ENCODE measurements at places on chromosomes 6 and 20. TPM values are rescaled to one million over a fixed set of nuclear protein-coding genes. Genes with fewer than 3 reads are reported as not detected.

GRCh38 chr6:156662025-156662445, 115.1 kb upstream of the ARID1B start:
- peaks cover 13% of the 10 kb centered on the region for H3K4me1 ChIP-seq
- H3K4me3 ChIP-seq: peak overlapping the region; percentile 55
- no peaks in the 10 kb centered on the region for H3K36me3 ChIP-seq

DNA sequence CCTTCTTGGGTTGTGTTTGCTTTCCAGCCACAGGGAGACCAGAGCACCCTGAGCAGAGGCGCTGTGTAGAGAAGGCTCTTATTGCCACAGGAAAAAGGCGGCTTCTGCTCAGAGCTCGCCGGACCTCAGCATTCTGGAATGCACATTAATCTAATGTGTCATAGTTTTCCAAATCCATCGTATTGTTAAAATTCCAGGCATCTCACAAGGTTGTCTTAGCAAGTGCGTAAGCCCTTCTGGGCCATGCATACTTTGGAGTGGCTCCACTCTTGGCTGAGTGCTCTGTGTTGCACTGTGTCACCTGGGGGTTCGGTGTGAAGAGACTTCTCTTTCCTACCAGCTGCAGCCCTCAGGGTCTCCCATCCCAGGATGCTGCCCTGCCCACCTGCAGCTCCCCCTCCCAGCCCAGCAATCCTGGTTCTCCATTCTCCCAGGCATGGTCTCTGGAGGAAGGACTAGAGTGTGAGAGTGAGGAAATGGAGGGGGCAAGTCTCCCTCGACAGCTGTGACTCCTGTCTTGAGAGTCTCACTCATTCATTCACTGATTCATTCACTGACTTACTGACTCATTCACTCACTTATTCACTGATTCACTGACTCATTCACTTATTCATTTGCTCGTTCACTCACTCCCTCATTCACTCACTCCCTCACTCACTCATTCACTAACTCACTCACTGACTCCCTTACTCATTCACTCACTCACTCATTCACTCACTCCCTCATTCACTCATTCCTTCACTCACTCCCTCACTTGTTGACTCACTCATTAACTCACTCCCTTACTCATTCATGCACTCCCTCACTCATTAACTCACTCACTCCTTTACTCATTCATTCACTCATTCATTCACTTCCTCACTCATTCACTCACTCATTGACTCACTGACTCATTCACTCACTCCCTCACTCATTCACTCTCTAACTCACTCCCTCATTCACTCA, 83.7 kb upstream of the MPC1 start:
- H3K4me1 ChIP-seq: peaks cover 23% of the 10 kb centered on the region
- no peaks in the 10 kb centered on the region for H3K36me3 ChIP-seq
- H3K27ac ChIP-seq: peak overlapping the region; percentile 85

- H3K4me1 ChIP-seq: peaks cover 30% of the 10 kb centered on the region
- H3K27ac ChIP-seq: peak overlapping the region; percentile 68
- H3K36me3 ChIP-seq: peaks cover 19% of the 10 kb centered on the region
- no peak for DNase-seq
These were observed 16.9 kb downstream of the RARS2 start for GRCh38 chr6:87572883-87573282.

DNA sequence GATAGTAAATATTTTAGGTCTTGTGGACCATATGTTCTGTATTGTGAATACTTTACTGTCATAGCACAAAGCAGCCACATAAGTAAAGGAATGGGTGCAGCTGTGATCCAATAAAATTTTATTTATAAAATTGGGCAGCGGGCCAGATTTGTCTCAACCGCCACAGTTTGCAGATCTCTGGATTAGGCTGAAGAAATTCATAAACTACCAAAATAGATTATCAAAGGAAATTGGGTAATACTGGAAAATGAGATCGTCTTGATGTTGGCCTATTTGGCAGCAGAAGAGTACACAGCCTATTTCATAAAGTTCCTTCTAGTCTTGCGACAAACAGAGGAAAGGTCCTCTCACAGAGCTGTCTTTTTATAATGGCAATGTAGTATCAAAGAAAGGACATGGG, 69.8 kb downstream of the DZANK1 start:
- no peaks in the 10 kb centered on the region for H3K27me3 ChIP-seq
- no peak overlapping the region for H3K27ac ChIP-seq
- H3K4me1 ChIP-seq: peaks cover 5% of the 10 kb centered on the region

GRCh38 chr6:41226752-41227151, 1.4 kb upstream of the TREML4 start:
- peaks cover 89% of the 10 kb centered on the region for H3K27me3 ChIP-seq
- no peak overlapping the region for H3K27ac ChIP-seq
- no peak for DNase-seq
- H3K4me1 ChIP-seq: peaks cover 9% of the 10 kb centered on the region
- no peaks in the 10 kb centered on the region for H3K36me3 ChIP-seq

DNA sequence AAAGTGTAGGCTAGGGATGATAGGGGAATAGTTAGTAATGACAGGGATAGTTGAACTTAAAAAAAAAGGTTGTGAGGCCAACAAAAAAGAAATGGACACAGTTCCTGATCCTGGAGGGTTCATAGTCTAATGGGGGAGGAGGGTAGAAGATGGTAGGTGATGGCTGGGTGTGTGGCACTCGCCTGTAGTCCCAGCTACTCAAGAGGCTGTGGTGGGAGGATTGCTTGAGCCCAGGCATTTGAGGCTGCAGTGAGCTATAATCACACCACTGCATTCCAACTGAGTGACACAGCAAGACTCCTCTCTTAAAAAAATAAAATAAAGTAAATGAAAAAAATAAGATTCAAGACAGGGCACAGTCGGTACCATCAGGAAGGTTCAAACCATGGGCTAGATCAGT, 2.4 kb upstream of the MICB start:
- H3K36me3 ChIP-seq: peaks cover 1% of the 10 kb centered on the region
- H3K27me3 ChIP-seq: peaks cover 89% of the 10 kb centered on the region
- H3K4me1 ChIP-seq: peaks cover 30% of the 10 kb centered on the region
- H3K4me3 ChIP-seq: no peak overlapping the region

DNA sequence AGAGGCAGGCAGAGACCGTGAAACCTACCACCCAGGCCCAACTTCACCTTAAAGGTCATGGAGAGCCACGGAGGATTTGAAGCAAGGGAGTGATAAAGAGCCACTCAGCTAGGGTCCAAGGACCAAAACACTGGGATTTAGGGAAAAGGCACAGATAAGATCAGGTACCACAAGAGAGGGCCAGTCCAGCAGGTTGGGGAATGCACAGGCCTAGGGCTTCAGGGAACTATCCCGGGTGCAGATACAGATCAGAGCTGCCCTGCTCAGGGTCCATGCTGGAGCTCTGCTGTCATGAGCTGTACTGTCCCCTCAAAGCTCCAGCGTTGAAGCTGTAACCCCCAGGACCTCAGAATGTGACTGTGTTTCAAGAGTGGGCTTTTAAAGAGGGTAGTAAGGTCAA, 16.9 kb downstream of the SLC22A23 start:
- peaks cover 15% of the 10 kb centered on the region for H3K36me3 ChIP-seq
- no peaks in the 10 kb centered on the region for H3K27me3 ChIP-seq
- H3K4me3 ChIP-seq: no peak overlapping the region

GRCh38 chr6:46035242-46035641, 19.6 kb upstream of the CLIC5 start:
- no peak overlapping the region for H3K4me3 ChIP-seq
- H3K36me3 ChIP-seq: no peaks in the 10 kb centered on the region
- H3K4me1 ChIP-seq: peaks cover 2% of the 10 kb centered on the region
- peaks cover 4% of the 10 kb centered on the region for H3K27me3 ChIP-seq
- DNase-seq: no peak

GRCh38 chr6:157029980-157030690, 253.0 kb downstream of the ARID1B start:
- H3K36me3 ChIP-seq: peaks cover 14% of the 10 kb centered on the region
- no peak overlapping the region for H3K27ac ChIP-seq
- H3K4me3 ChIP-seq: no peak overlapping the region
- no peak for DNase-seq
- H3K27me3 ChIP-seq: no peaks in the 10 kb centered on the region

GRCh38 chr6:111707773-111708172, 102.1 kb upstream of the TRAF3IP2 start:
- H3K36me3 ChIP-seq: peaks cover 7% of the 10 kb centered on the region
- no peak overlapping the region for H3K4me3 ChIP-seq
- no peak for DNase-seq
- no peak overlapping the region for H3K27ac ChIP-seq
- peaks cover 32% of the 10 kb centered on the region for H3K4me1 ChIP-seq

- no peak for DNase-seq
- peaks cover 13% of the 10 kb centered on the region for H3K27me3 ChIP-seq
- H3K4me1 ChIP-seq: no peaks in the 10 kb centered on the region
- no peaks in the 10 kb centered on the region for H3K36me3 ChIP-seq
- no peak overlapping the region for H3K4me3 ChIP-seq
These were observed 437.8 kb downstream of the CDH26 start for GRCh38 chr20:60395991-60396390.

- no peaks in the 10 kb centered on the region for H3K27me3 ChIP-seq
- no peak for DNase-seq
- no peaks in the 10 kb centered on the region for H3K36me3 ChIP-seq
- no peak overlapping the region for H3K27ac ChIP-seq
- peaks cover 5% of the 10 kb centered on the region for H3K4me1 ChIP-seq
These were observed 347.8 kb upstream of the PLCB4 start for GRCh38 chr20:8721098-8721497.

- no peak for DNase-seq
- peaks cover 23% of the 10 kb centered on the region for H3K4me1 ChIP-seq
- peaks cover 10% of the 10 kb centered on the region for H3K27me3 ChIP-seq
- H3K36me3 ChIP-seq: peaks cover 5% of the 10 kb centered on the region
These were observed 2.0 kb downstream of the SPAG4 start for GRCh38 chr20:35617397-35618262.

DNA sequence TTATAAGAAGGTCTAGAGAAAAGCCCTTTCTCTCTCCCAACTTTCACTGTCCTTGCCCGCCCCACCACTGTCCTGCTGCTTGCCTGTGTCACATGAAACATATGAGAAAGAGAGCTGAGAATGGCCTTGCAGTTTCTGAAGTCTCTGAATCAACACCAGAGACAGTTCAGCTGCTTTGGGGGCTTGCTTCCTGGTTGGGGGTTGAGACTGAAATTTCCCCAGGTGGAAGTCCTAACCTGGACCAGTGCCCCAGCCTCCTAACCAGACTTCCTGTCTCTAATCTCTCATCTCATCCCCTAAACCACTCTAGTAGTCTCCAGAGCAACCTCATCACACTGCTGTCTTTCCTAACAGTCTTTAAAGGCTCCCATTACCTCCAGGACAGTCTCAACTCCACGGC, 10.7 kb downstream of the TRAM2 start:
- H3K36me3 ChIP-seq: no peaks in the 10 kb centered on the region
- H3K27ac ChIP-seq: no peak overlapping the region
- no peaks in the 10 kb centered on the region for H3K27me3 ChIP-seq
- no peak overlapping the region for H3K4me3 ChIP-seq
- DNase-seq: no peak
- peaks cover 29% of the 10 kb centered on the region for H3K4me1 ChIP-seq

DNA sequence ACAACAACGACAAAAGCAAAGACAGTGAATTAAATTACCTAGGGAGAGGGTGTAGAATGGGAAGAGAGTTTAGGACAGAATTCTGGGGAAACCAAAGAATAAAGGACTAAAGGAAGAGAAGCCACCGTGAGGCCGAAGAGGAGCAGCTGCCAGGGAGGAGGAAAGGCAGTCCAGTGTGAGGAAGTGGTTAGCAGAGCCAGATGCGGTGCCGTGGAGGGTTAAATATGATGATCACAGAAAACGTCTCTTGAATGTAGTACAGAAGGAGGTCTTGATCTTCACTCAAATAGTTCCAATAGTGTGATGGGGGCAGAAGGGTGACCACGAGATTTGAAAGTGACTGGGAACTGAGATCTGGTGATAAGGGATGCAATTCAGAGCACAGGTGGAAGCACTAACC, 67.7 kb downstream of the TMEM244 start:
- no peak overlapping the region for H3K27ac ChIP-seq
- no peak overlapping the region for H3K4me3 ChIP-seq
- H3K36me3 ChIP-seq: no peaks in the 10 kb centered on the region
- peaks cover 7% of the 10 kb centered on the region for H3K4me1 ChIP-seq
- DNase-seq: no peak

- DNase-seq: no peak
- H3K4me3 ChIP-seq: no peak overlapping the region
- H3K36me3 ChIP-seq: no peaks in the 10 kb centered on the region
- no peak overlapping the region for H3K27ac ChIP-seq
- H3K27me3 ChIP-seq: no peaks in the 10 kb centered on the region
These were observed 222.3 kb downstream of the IBTK start for GRCh38 chr6:82025271-82025670.

DNA sequence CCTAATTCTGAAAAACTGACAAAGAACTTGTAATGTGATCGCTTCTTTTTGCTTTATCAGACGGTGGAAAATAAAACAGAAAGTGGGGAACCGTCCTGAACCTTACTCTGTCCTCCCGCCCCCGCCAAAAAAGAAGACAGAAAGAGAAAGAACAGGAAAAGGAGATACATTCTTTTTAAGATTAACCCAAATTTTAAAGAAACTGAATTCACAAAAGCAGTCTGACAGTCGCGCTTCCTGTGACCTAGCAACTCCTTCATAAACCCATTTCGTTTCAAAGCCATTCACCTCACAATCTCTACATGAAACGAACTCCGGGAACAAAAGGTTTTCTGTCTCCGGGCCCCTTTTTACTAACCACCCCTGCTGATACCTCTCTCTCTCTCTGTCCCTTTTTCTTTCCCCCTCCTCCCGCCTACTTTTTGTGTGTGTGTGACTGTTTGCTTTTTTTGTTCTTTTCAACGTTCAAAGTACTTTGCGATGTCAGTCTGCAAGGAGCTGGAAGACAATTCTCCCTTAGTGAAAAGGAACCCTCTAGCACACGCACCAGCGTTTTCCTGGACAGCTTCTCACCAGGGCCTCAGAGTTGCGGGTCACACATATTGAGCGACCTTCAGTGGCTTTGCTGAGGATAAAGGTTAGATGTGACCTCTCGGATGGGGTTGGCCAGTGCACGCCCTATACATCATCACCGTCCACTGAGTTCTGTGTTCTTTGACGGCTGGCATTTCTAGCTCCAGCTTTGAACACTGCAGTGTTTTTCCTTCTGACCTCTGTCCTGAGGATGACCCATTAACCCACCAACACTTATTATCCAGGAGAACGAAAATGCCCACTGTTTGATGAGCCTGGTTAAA, 530 bp upstream of the NEDD9 start:
- H3K27me3 ChIP-seq: no peaks in the 10 kb centered on the region
- peak overlapping the region; percentile 97 for H3K27ac ChIP-seq
- peak overlapping the region; percentile 85 for H3K4me3 ChIP-seq
- peaks cover 63% of the 10 kb centered on the region for H3K4me1 ChIP-seq
- DNase-seq: no peak

GRCh38 chr6:122798099-122798641, 9.1 kb downstream of the SMPDL3A start:
- peaks cover 27% of the 10 kb centered on the region for H3K36me3 ChIP-seq
- peaks cover 66% of the 10 kb centered on the region for H3K4me1 ChIP-seq
- DNase-seq: no peak
- no peaks in the 10 kb centered on the region for H3K27me3 ChIP-seq

The CCR6 gene
- total RNA-seq: not detected

The TCP11 gene
- total RNA-seq: 0.24 TPM

The CLDN20 gene
- total RNA-seq: not detected

The GJA1 gene
- 140 TPM for total RNA-seq

The SLC17A4 gene
- 0.16 TPM for total RNA-seq

The PLAGL2 gene
- total RNA-seq: 37.8 TPM

The PRPH2 gene
- 0.11 TPM for total RNA-seq

The HLA-E gene
- 61.7 TPM for total RNA-seq

The CASS4 gene
- 0.67 TPM for total RNA-seq

The SPAG4 gene
- 4.2 TPM for total RNA-seq

Data from mesothelial cell of epicardium (in vitro differentiated cells).